ENCODE measurements at places on chromosomes 6 and 20.
A peak's percentile ranks its signal among the peaks of the same experiment; 100 is the strongest.

- DNase-seq = no peak
These were observed 41.9 kb downstream of the TRAM2 start for GRCh38 chr6:52534966-52535390.

GRCh38 chr6:32993363-32993973 lies 15.9 kb downstream of the HLA-DOA start:
- no peak for DNase-seq

GRCh38 chr6:54598787-54599313 lies 247.7 kb upstream of the FAM83B start:
- DNase-seq = no peak

GRCh38 chr6:110101885-110102284 lies 77.6 kb downstream of the WASF1 start:
- no peak for DNase-seq

DNA sequence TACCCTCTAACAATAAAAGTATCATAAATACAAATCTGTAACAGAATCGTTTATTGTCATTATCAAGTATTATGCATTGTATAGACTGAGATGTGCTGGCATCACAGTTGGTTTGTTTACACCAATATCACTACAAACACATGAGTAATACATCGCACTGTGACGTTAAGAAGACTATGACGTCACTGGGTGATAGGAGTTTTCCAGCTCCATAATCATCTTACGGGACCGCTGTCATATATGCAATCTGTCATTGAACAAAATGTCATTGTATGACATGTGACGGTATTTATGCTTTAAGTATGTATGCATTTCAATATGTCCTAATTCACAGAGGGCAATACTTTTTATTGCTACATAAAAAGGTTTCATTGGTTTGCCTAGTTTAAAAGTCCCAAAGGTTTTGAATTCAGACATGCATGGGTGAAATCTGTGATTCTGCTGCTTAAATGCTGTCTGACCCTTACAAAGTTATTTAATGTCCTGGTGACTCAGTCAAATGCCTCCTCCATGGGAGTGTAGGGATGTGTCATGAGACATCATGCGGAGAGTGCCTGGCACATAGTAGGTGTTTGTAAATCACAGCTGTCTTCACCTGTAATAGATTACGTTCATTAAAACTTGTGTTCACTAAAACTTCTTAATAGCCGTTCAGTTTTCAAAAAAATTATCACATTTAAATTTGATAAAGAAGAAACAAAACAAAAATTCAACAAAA lies 160.7 kb upstream of the PDE10A start:
- no peak for DNase-seq

GRCh38 chr6:20178327-20178726 lies 33.9 kb downstream of the MBOAT1 start:
- no peak for DNase-seq

- peak; percentile 15 for DNase-seq
These were observed 245.3 kb upstream of the MAN1A1 start for GRCh38 chr6:119594907-119595306.

DNA sequence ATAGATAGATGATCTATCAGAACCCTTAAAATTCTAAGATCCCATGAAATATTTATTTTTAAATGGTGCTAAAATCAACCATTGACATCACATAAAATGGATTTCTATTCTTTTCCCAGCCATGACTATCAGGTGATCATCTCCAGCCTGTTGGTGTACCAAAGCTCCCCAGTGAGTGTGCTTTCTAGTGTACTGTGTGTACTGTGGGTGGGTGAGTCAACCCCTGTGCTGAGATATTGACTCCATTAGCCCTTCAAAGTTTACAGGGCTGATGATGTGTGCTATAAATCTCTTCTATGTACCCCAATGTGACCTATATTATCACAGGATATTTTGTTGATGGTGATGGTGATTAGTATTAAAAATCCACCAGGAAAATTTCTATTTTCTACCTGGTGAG lies 344.6 kb downstream of the MMUT start:
- DNase-seq = no peak

DNA sequence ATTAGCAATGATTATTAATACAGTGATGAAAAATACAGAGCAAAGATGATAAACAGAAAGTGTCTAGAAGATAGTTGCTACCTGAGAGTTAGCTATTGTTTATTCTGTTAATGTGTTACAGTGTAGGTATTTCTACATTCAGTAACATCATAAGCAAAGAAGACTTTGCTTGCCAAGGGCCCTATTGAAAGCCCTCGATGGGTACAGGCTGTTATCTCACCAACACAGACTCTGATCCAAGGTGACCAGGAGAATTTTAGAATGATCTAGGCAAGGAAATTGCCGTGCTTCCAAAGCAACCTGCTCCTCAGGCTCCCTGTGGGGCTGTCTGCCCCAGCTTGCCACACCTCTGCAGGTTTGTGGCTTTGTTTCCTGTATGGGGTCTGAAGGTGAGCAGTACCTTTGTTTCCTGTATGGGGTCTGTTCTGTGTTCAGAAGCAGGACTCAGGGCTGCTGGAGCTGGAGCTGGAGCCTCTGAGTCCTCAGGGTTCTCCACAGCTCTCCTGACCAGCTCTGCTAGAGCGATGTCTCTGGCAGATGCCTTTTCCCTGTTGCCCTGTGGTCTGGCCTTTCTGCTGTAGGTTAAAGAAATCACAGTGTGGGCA lies 32.5 kb downstream of the PHACTR3 start:
- DNase-seq = no peak

- DNase-seq = no peak
These were observed 100.6 kb downstream of the DCDC2 start for GRCh38 chr6:24257282-24257681.

GRCh38 chr6:152721956-152722355 lies 24.3 kb downstream of the MYCT1 start:
- DNase-seq = no peak

- no peak for DNase-seq
These were observed 17.2 kb downstream of the CHMP4B start for GRCh38 chr20:33828326-33828844.

DNA sequence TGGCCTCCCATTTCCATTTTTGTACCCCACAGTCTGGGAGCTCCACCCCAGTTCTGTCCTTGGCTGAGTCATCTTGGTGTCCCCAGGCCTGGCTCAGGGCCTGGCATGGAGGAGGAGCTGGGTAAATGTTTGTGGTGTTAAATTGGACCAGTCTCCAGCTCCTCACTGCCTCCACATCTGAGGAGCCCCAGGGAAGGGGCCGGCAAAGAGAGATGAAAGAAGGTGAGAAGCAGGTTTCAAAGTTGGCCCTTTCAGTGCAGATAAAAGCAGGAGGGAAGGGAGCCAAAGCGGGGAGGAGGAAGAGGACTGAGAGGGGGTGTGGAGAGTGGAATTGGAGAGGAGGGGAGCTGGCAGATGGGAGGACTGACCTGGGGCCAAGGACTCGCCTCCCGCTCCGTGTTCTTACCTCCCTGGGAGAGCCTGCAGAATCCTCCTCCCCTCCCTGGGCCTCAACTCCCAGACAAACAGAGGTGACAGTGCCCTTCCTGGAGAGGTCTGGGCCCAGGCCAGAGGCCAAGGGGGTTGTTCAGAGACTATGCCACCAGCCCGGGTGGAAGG lies 89.0 kb downstream of the CD40 start:
- DNase-seq = peak; percentile 64

DNA sequence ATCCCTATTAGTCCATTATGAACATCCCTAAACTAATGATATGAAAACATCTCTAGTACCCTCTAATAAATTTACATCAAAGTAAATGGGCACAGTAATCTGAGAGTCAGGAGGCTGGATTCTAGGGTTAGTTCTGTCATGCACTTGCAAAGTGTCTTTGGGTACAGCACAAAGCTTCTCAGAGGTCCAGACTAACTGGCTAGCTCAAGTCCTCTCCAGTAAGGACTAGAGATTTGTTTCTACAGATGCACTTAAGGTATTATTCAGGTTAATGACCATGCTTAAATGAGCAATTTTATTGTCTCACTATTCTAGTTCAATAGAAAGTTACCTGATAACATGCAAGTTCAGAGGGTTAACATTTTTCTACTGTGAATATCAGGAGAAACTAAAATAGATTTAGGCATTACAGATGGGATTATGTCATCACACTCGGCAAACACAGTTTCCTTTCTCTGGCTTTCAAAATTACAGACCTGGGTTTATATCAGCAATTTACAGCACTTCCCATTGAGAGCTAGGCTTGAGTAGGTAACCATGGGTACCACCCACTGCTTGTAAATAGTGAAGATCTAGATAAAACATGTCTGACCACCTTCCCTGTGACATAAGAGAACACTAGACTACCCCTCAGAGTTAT lies 402.9 kb upstream of the RUNX2 start:
- DNase-seq = no peak

DNA sequence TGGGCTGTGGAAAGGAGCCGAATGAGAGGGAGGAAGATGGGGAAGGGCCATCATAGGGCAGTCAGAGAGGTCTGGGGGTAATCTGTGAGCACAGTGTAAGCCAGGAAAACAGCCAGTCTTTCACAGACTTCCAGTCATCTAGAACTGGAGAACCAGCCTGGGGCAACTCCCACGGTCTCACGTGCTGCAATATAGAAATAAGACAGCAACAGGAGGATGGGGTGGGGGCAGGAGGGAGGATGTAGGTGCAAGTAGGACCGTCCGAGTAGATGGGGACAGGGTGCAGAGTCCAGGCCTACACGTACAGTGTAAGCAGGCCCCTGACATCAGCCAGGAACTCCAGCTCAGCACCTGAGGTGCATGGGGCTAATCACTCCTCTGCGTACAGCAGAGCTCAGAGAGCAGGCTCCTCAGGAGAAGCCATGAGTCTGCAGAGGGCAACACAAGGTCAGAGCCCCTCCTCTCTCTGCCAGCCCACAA lies 58.2 kb upstream of the TNFAIP3 start:
- DNase-seq = no peak

- DNase-seq = no peak
These were observed 3.6 kb upstream of the MTCL3 start for GRCh38 chr6:127522714-127523113.

GRCh38 chr20:21656308-21657067 lies 49.0 kb upstream of the PAX1 start:
- no peak for DNase-seq

GRCh38 chr20:43949741-43950618 lies 35.3 kb downstream of the TOX2 start:
- DNase-seq = no peak

GRCh38 chr6:109285366-109285765 lies 96.9 kb downstream of the CD164 start:
- no peak for DNase-seq

GRCh38 chr20:59185809-59186208 lies 22.2 kb downstream of the ZNF831 start:
- no peak for DNase-seq

GRCh38 chr20:35271073-35271882 lies 6.6 kb downstream of the MMP24OS start:
- DNase-seq = no peak

- DNase-seq = no peak
These were observed 7.9 kb downstream of the SDHAF4 start for GRCh38 chr6:70574643-70575042.

DNA sequence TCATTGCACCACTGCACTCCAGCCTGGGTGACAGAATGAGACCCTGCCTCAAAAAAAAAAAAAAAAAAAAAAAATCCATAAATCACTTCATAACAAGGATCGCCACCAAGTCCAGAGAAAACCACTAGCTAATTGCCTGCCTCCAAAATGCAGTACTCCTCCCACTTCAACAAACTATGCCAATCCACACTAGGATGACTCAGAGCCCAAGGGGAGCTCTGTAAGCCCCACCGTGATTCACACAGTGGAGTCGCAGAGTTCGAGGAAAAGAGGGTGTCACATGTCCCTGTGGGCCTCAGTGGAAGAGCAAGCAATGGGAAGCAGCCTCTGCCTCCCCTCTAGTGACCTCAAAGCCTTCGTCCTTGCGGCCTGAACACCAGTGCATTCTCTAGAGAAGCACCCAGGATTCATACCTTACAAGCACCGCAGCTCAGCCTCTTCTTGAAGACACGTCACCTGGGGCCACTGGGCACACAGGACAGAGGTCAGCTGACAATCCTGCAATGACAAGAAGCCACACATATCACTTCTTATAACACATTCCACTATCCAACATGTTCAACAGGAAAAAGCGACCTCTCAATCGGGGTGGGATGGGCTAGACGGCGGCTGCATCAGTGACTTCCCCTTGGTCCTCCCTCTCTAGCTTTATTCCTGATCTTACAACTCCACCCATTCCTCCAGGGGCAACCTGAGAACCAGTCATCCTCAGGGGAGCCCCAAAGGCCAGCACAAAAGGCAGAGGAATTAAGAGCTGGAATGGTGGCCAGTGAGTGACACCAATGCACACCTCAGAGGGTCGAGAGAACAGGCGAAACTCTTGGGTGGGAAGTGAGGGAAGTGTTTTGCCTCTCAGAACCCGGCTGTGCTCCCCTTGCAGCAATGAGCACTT lies 8.9 kb downstream of the SNHG17 start:
- DNase-seq = peak; percentile 68

GRCh38 chr20:3047486-3048419 lies 1.9 kb downstream of the MRPS26 start:
- no peak for DNase-seq

DNA sequence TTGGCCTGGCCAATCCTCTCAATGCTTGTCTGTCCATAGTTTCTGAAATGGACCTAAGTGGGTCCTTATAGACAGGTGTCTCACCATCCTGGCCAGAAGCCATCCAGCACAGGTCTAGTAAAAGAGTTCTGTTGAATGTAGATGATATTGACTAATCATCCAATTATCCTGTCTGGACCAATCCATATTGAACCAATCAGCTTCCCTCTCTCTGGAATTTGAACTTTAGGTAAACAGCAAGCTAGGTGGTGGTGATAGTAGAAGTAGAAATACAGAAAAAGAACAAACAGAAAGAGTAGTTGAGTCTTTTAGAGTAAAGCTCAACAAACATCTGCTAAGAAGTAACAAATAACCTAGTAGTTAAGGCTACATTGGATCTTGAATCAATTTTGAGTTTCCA lies 9.5 kb upstream of the PNRC1 start:
- no peak for DNase-seq

GRCh38 chr6:69994251-69994650 lies 127.9 kb downstream of the COL19A1 start:
- DNase-seq = no peak

DNA sequence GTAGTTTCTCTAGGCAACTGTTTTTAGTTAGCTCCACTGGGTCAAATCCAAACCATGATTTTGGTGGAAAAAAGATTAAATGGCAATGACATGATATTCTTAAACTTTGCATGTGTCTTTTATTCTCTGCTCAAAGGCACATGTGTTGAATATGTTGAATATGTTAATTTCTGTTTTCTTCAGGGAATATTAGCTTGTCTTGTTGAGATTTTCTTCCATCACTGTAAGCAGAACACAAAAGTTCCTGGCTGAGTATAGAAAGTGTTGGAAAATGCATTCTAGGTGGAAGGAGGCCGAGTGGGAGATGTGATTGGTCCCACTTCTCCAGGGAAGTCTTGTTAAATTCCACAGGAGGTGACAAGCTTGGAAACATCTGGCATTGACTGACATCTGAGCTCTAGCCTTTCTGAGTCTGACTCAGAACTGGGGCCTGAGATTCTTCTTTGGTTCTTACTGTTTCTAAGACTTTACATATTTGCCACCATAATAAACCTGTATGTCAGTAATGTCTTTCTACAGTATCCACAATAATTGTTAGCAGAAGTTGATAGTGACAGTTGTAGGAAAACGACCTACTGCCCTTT lies 81.1 kb downstream of the LAMA4 start:
- DNase-seq = no peak

GRCh38 chr20:62702895-62703852 lies 5.5 kb upstream of the NTSR1 start:
- peak; percentile 88 for DNase-seq

GRCh38 chr6:41572613-41573012 lies 26.4 kb downstream of the FOXP4 start:
- DNase-seq = no peak

Measured in SW480 (cell line).